ENCODE measurements at places on chromosomes 4 and X.

DNA sequence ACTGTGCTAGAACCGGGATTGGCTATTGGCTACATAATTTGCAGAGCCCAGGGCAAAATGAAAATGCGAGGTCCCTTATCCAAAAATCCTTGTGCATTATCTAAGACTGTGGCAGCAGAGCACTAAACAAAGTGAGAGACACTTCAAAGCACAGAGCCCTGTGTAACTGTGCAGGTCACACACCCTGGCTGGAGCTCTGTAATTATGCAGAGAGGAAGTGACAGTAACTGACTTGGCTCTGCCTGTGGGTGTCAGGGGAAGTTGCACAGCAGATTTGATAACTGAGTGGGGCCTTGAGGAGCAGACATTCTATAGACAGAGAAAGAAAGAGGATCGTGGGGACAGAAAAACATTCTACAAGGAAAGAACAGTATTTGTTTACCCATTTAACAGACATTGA, 173.5 kb upstream of the FMR1 start:
- no peak for DNase-seq

DNA sequence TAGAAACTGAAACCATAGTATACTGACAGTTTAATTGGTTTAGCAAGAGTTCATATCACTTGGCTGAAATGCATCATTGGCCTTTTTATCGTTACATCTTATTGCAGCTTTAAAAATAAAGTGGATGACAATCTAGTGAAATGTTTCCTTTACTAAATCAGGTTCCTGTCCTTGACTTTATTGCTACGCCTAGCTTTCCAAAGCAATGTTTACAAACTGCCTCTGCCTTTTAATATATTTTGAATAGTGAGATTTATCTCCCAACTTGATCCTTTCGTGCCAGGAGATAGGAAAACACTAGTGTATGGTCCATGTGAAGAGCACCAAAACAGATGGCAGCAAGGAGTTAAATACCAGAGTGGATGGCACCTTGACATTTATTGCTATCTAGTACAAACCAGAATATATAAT, 67.0 kb downstream of the GPC3 start:
- DNase-seq, result no peak

GRCh38 chrX:136694431-136695087, 46.6 kb downstream of the CD40LG start:
- DNase-seq, result peak; percentile 27

- no peak for DNase-seq
Measured at GRCh38 chrX:96846841-96847240, 36.9 kb upstream of the RPA4 start.

- no peak for DNase-seq
Measured at GRCh38 chr4:104532677-104533076, 38.0 kb upstream of the CXXC4 start.

DNA sequence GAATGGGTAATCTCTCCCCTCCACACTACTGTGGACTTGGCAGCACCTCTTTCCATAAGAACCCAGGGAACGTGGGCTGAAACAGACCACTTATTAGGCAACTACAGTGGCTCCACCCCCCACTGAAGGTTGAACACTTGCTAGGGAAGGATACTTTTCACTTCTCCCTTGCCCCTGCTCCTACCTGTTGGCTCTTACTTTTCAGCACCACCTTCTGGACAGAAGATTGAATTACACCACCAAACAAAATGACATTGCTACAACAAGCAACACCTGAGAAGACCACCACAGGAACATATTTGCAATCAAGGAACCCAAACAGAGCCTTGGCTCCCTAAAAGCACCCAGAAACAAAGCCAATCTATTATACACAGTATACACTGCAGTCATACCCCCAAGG, 132.1 kb upstream of the CXCL13 start:
- DNase-seq, result no peak

GRCh38 chr4:153036931-153037482, 100.9 kb downstream of the FHDC1 start:
- DNase-seq, result peak; percentile 34

GRCh38 chr4:53899586-53900270, 164.7 kb downstream of the CHIC2 start:
- DNase-seq, result no peak

All from RWPE1 (cell line).